Activated naive CD4-positive, alpha-beta T cell treated with anti-CD3 and anti-CD28 coated beads, Interleukin-2, amount 50 U/mL, for 16 hours (primary cell): ENCODE measurements at places on chromosomes 2 and 18.

GRCh38 chr2:152236191-152236925, 60.8 kb upstream of the STAM2 start:
- DNase-seq: no peak

- no peak for DNase-seq
Measured at GRCh38 chr2:219358170-219359075, 25.9 kb upstream of the RESP18 start.

DNA sequence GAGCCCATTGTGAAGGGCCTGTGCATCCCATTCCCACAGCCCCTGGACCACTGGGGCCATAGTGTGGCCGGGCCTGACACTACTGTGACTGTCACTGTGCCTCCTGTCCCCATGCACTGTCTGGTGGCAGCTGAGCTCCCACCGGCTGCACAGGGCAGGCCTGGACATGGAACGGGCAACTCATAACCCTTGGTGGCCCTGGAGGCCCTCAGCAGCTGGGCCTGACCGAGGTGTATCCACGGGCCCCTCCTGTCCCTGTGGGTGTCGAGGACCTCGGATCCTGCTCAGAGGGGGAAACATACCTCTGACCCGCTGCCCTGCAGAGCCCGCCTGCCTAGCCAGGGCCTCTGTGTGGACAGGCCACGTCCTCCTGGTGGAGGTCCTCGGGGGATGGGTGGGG, 7.8 kb upstream of the GAL3ST2 start:
- no peak for DNase-seq

- no peak for DNase-seq
Measured at GRCh38 chr2:73935641-73936040, 9.0 kb downstream of the DGUOK start.

- DNase-seq: no peak
Measured at GRCh38 chr2:100745604-100746003, 74.3 kb upstream of the NPAS2 start.

DNA sequence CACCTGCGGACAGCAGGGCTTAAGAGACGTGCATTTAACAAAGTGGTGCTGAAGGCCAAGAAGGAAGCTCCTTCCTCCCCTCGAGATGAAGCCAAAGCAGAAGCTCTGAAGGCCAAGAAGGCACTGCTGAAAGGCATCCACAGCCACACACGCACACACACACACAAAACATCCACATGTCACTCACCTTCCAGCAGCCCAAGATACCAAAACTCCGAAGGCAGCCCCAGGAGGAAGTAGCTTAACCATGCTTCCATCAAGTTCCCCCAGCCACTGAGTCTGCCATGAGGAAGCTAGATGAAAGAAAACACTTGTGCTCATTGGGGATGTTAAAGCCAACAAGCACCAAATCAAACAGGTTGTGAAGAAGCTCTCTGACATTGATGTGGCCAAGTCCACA, 175.7 kb upstream of the POU3F3 start:
- no peak for DNase-seq

DNA sequence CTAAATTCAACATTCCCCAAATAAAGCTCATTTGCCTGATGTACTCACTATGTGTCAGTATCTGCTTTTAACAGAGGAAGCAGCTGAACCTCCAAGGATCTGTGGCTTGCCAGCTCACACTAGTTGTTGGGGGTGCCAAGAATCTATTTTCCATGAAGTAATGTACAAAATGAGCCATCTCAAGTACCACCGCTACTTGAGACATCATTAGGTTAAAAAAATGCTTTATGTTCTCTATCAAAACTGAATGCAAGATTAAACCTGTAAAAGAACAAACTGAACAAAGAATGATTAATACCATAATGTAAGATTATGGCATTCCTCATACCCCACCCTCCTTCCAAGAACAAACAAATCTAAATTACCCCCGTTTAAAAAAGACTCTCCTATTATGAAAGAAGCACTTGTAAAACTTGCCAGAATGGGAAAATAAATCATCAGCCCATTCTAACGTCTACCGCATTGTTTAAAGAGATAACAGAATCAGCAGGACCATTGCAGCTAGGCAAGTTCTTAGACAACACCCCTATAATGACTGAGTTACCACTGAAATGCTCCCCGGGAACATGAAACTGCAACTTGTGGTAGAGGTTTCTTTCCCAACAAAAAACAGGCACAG, 471.6 kb downstream of the DLGAP1 start:
- DNase-seq: no peak

- no peak for DNase-seq
Measured at GRCh38 chr2:69159986-69160385, 147.0 kb downstream of the ANTXR1 start.

DNA sequence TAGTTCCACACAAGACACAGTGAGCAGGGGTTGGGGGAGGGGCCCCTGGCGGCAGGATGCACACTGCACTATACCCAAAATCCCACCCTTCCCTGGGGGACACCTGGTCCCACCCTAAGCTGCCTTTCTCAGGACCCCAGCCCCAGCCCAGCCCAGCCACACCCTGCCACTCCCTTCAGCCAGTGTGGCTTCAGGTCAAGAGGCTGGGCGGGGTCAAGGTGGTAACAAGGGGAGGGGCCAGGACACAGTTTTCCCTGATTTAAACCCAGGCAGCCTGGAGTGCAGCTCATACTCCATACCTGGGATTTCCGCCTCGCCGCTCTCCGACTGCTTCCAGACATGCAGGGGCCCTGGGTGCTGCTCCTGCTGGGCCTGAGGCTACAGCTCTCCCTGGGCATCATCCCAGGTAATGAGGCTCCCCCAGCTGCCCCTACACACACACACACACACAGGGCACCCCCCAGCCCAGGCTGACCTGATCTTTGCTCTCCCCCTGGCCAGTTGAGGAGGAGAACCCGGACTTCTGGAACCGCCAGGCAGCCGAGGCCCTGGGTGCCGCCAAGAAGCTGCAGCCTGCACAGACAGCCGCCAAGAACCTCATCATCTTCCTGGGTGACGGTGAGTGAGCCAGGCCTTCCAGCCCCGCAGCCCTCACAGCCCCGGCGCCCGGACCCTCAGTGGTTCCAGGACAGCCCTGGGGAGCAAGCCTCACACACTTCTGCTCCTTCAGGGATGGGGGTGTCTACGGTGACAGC, at the start of gene ALPG:
ALPG (plus strand) TSS at position 289 of the 755 bp plus-strand sequence; CDS start at position 340, 51 bp downstream.
- DNase-seq: no peak

DNA sequence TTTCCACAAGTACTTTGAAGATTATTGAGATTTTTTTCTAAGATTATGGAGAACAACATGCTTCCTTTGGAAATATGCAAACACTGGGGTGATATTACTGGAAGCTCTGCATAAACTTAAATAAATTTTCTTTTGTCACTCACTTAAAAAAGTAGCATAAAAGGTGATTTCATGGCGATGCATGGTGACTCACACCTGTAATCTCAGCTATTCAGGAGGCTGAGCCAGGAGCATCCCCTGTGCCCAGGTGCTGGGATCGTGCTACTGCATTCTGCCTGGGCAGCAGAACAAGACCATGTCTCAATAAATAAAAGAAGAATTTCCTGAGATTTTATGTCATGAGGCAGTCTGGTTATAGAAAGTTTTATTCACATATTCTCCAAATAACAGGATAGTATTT, 679.1 kb upstream of the CDH2 start:
- no peak for DNase-seq

DNA sequence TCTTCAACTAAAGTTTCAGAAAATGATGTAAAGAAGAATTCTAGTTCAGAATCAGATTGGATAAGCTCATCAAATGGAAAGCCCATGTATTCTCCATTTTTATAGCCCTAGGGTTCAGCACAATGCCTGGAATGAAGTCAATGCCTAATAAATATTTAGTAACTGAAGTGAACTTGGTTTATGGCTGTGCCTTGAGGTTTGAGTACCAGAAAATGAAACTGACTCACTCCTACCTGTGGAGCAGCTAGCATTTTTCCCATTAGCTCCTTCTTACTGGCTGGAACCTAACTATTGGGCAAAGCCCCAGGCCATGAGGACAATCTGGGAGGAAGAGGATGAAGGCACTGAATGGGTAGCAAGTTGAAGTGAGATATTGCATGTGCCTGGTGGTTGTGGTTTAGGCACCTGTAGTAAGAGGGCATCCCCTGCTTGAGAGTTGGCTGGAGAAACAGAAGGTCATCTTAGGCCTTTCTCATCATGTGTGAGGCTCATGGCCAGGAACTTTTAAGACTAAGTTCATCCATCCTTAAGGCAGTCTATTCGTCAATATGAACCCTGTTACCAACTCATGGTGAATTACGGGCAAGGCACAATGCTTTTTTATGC, 85.0 kb upstream of the LYPD1 start:
- DNase-seq: no peak

- no peak for DNase-seq
Measured at GRCh38 chr2:138600732-138601457, 99.3 kb downstream of the SPOPL start.

GRCh38 chr18:58996131-58996641, 131.5 kb downstream of the ZNF532 start:
- DNase-seq: no peak

- no peak for DNase-seq
Measured at GRCh38 chr2:78202986-78203670, 681.0 kb upstream of the LRRTM4 start.

DNA sequence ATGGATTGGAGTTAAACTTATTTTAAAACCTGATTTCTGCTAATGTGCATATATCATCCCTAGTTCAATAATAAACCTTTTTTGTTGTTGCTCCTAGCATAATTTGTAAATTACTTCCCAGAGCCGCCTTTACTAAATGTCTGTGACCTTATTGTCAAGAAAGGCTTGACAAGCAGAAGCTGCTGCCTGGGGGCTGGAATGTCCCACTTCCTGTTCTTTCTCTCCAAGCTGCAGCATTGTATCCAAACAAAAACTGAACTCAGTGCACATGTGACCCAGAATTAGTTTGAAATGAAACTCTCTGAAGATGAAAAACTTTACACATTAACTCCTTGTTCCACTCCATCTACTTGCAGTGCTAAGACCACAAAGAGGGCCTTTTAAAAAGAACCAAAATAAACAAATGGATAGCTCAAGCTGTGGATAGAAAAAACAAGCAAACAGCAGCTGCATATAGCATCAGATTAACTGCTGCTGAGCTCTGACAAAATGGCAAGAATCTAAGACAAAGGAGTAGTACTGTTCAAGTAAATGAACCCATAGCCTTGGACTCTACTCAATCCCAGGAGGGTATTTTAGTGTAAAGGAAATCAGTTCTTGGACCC, 99.8 kb upstream of the NEUROD1 start:
- no peak for DNase-seq

DNA sequence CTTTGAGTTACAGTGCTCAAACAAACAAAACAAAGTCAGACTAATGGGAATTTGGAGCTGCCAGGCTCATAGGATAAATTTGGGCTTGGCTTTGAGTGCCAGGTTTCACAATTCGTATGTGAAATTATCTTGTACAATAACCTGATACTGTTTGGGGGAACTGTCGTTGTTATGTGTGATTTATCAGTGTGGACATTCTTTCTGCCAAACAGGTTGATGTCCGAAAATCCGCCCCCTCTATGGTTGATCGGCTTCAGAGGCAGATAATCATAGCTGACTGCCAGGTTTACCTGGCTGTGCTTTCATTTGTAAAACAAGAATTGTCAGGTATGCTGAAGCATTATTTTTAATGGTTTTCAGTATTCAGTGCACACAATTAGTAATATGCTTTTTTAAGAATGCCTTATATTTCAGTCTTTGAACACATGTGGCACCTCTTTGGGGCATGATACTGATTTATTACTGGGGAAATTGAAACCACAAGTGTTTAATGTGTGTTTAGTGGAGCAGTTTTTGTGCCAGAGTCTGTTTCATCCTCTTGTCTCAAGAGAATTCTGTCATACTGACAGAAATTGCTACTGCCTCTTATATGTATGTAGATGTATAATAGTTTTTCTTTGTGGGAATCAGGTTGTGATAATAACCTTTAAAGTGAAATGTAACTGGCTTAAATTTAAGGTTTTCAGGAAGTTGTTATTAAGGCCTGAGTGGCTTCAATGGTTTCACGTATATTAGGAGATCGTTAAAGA, 54.6 kb downstream of the TTC39C start:
- no peak for DNase-seq

DNA sequence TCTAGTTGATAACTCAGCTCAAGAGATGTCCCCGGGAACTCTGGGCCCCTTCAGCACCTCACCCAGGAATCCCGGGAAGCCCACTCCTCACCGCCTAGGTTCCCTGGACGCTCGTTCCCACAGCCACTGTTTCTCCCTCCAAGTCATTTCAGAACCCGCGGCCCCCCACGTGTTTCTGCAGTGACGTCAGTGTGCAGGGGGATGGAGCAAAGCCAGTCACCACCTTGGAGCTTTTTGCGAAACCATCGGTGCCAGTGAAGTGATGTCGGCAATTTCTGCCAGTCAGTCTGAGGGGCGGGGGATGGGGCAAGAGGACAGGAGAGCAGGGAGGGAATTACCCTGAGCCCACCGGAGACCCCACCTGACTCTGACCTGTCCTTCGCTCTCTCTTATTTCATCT, 119.2 kb downstream of the SNTG2 start:
- no peak for DNase-seq

DNA sequence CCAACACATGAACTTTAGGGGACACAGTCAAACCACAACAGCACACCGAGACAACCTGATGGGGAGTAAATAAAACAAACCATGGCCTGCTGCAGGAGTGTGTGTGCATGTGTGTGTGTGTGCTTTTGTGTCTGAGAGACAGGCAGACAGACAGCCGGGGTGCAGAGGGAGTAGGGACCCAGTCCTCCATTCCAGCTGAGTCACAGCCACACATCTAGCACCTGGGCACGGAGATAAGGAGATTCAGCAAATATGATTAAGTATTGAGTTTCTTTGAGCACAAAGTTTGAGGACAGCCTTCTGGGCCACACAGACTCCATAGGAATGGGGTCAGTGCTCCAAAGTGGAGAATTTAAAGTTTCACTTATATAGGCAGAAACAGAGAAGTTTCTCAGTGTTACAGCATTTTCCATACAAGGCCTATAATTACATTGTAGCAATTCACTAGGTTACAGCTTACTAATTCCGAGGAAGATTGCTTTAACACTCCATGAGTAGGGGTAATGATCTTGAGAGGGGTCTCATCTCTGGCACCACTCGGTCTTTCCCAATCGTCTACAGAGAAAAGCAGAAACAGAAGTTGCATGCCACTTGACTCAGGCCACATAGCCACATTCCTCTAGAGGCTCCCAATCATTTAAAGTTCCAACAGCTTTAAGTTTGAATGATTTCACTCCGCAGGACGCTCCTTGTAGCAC, 30.8 kb upstream of the PRLH start:
- no peak for DNase-seq

GRCh38 chr2:119117891-119118882, 40.4 kb downstream of the C1QL2 start:
- no peak for DNase-seq

GRCh38 chr18:3498698-3499471, 48.9 kb downstream of the TGIF1 start:
- peak; percentile 30 for DNase-seq

GRCh38 chr2:165251366-165251765, 12.2 kb downstream of the SCN2A start:
- no peak for DNase-seq

DNA sequence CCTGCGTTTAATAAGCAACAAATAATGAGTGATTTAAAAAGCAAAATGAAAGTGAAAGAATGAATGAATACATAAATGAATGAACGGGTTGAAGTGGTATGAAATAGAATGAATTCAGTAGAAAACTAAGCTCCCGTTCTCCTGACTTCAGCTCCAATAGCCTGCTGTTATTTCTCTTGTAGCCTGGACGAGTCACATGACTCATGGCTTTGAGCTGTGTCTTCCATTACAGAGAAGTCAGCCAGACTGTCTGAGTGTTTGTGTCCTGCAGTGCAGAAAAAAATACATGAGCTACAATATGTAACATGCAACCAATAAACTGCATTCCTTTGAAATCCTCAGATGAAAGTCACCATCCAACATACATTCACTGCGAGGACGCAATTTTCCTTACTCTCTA, 21.2 kb downstream of the SCG2 start:
- DNase-seq: no peak
